Smooth muscle cell of the brain vasculature (primary cell): ENCODE measurements at places on chromosomes 3 and 15.

DNA sequence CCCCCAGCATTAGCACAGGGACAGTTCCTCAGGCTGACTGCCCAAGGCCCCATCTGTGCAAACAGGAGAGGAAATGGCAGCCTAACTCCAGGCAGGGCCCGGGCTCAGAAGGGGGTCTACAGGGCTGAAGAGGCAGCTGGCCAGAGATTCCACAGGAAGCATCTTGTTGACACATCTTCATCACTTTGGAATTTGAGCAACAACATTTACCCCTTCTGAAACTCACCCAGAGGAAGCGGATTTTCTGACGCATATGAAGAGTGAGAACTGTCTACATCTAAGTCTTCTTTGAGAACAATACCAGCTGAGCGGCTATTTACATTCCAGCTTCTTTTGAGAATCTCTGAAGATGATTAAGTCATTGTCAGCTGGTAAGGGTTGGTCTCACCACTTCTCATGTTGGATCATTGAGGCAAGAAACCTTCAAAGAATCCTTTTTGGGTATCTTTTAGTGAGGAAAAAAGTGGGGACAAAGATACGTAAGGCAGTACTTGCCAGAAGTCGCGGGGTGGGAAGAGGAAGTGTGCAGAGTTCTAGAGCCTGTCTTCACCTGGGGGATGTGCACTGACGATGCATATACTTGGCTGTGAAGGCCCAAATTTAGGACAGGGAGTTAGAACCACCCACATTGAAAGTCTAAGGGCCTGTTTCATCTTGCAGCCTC lies 25.4 kb upstream of the SRP14 start:
- peak; percentile 92 for DNase-seq

- no peak for DNase-seq
Observed at GRCh38 chr3:138465925-138466324, 31.5 kb downstream of the ESYT3 start.

GRCh38 chr3:106213954-106214353 lies 345.1 kb upstream of the CBLB start:
- DNase-seq = no peak

DNA sequence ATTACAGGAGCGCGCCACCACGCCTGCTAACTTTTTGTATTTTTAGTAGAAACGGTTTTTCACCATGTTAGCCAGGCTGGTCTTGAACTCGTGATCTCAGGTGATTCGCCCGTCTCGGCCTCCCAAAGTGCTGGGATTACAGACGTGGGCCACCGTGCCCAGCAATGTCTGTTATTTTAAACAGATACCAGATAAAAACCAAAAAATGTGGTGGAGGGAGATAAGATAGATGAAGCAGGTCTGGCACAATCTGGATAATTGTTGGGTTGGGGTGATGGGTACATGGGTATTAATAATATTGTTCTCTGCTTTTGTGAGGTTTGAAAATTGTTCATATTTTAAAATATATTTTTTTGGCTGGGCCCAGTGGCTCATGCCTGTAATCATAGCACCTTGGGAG lies 4.7 kb downstream of the RNF111 start:
- DNase-seq = no peak

- no peak for DNase-seq
Observed at GRCh38 chr3:48563382-48563918, at the start of gene UCN2. UCN2 (minus strand) TSS chr3:48563781; CDS start chr3:48563124, 657 bp downstream.

GRCh38 chr15:72203507-72203837 lies 5.9 kb upstream of the GRAMD2A start:
- DNase-seq = no peak

DNA sequence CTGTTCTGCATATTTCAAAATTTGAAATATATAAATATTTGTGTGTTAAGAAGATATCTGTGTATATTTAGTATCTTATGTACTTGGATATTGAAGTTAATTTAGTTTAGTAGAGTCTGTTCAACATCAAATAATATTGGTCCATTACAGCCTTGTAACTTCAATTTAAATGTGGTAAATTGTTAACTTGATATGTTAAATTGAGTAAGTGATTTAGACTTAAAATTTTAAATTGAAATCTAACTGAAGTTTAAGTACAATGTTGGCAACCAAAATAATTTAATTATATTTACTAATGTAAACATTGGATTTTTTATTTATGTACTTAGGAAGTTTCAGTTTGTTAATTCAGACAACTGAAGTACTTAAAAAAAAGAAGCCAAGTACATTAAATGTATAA lies 343.9 kb upstream of the DNAJC19 start:
- DNase-seq = no peak

GRCh38 chr15:38699633-38700230 lies 135.1 kb upstream of the RASGRP1 start:
- peak; percentile 37 for DNase-seq

- no peak for DNase-seq
Observed at GRCh38 chr3:70832089-70832833, 519.8 kb upstream of the MDFIC2 start.

DNA sequence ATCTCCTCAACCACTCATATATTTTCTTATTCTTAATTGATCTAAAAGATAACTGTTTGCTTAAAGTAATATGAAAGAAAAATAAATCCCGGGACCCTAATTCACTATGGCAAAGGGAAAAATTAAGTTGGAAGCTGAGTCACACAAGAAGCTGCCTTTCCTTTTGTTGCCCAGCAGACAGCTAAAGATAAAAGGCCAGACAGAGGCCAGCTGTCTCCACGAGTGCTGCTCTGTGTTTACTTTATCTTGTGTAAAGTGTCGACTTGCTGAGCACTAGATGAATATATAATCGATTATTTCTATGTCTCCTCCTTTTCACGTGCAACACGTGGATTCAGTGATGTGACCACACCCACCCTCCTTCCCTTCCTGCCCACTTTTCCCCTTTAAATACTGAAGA lies 52.8 kb upstream of the NSMCE3 start:
- no peak for DNase-seq

DNA sequence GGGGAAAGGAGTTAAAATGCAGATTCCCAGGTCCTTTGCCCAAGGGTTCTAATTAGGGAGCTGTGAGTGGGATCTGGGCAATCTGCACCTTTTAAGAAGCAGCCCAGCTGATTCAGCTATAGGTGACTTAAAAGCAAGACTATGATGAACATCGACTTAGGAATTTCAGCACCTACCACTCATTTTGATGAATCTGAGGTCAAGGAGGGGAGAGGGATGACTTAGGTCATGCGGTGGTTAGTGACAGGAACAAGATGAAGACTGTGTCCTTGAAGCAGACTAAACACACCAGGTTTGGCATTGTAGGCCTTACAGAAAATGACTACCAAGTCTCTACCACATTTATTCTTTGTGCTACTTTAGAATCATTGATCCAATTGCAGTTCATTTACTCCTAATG lies 196.3 kb downstream of the DTWD1 start:
- DNase-seq = no peak

- no peak for DNase-seq
Observed at GRCh38 chr3:45084361-45084760, 58.3 kb downstream of the CLEC3B start.

- DNase-seq = no peak
Observed at GRCh38 chr3:141278196-141279076, 46.8 kb downstream of the PXYLP1 start.

DNA sequence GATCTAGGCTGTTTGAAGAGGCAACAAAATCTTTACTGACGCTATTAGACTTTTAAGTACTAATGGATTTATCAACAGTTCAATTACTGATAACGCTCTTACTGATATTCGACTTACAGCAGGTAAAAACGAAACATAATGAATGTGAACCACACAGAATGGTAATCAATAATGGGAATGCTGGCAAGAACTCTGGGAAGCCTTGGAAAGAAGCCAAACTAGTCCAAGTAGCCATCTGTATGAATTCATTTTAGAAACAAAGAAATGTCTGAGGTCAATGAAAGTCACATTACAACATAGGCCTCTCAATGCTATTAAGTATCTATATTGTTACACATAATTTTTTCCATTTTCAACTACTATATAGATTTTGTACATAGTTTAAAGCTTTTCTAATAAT lies 130.0 kb downstream of the DMXL2 start:
- no peak for DNase-seq

DNA sequence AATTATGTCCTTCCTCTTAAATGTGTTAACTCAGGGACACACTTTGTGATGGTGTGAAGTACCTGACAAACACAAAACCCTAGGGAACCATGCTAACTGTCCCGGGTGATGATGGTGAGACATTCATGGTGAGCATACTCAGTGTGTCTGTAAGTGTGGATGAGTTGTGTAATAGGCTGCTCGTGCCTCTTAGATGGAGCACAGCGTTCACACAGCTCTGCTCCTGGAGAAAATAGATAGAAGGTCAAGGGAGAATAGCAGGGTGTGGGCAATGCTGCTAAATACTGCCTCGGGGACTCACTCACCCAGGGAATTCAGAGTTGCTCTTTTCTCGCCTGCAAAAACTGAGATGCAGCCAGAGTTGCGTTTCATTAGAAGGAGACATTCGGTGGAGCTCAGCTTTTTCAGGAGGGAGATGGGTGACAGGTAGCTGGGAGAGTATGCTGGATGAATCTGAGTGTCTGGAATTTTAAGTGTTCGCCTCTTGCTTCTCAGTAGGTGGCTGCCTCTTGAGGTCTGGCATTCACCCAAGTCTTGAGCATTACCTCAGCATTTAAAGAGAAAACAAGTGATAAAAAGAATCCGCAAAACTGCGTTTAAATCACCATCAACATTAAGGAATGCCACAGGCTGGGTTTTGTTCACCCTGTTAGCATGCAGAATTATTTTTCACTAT lies 813.2 kb downstream of the AGBL1 start:
- no peak for DNase-seq

GRCh38 chr3:54349691-54350090 lies 227.3 kb downstream of the CACNA2D3 start:
- DNase-seq = no peak

DNA sequence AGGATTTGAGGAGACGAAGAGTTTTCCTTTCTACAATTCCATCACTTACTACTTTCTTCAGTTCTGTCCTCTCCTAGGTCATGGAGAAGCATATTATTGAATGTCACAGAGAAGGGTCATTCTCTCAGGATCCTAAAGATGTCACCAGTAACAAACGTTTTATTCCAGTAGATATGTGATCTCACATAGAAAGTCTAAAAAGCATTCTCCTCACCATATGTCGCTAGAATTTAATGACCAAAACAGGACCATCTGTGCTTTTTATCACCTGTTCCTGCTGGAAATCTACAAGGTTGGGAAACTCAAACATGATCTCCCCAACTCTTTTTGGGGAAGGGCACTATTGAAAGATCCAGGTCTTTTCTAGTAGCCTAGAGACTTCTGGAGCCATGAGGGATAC lies 24.0 kb upstream of the FRMD5 start:
- no peak for DNase-seq

GRCh38 chr3:55296030-55296429 lies 191.1 kb downstream of the WNT5A start:
- no peak for DNase-seq

DNA sequence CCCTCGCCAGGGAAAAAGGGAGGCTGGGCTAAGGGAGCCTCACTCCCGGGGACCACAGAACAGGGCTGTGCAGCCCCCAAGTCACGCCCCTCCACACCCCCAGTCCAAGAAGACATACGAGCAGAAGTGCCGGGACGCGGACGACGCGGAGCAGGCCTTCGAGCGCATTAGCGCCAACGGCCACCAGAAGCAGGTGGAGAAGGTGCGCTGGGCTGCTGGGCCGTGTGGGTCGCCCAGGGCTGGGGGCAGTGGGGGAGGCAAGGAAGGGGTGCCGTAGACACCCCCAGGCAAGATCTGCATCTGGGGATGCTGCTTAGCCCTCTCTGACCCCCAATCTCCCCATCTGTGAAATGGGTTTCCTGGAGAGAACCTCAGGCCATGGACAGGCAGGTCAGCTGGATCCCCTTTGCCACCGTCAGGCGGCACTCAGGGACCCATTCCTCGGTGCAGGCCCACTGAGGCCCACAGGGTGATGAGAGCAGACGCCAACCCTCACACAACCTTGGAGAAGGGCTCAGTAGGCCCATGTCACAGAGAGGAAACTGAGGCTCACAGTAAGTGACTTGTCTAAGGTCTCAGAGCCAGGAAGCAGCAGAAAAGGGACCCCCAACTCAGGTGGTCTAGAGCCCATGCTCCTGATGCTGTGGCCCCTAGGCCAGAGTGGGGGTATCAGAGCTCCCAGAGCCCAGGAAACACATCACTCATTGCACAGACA lies 33.7 kb downstream of the PSTPIP1 start:
- no peak for DNase-seq

- no peak for DNase-seq
Observed at GRCh38 chr15:81222007-81222406, 25.3 kb downstream of the IL16 start.

DNA sequence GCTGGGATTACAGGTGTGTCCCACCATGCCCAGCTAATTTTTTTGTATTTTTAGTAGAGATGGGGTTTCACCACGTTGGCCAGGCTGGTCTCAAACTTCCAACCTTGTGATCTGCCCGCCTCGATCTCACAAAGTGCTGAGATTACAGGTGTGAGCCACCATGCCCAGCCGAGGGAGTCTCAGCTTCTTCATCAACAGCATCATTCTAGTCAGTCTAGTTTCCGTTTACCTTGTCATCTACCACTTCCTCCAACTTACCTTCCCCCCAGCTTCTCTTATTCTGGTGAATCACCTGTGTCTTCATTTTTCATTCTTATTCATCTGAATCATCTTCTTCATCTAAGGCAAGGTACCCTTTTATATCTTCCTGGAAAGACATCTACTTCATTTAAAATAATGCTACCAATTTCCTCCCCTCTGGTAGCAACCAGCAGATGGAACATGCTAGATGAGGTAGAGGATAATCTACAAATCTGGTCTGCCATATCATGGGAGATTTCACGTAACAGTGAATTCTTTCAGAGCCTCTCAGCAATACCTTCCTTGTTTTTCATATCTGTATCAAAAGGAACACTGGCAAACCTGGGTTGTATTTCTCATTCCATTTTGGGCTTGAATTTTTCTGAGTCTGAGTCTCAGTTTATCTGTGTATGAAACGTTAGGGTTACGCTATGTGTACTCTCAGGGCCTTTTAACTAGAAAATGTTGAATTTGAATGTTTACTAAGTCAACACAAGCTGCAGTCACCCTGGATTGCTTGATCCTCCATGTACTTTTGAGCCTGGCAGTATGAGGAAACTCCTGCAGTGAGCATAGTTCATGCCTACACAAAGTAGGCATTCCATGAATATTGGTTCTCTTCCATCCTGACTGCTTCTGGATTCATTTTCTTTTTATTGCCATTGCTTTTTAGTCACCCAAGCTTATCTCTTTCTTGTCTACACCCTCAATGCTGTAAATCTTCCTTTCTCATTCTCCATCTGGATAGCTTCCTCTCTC lies 16.8 kb downstream of the LPP start:
- DNase-seq = no peak

DNA sequence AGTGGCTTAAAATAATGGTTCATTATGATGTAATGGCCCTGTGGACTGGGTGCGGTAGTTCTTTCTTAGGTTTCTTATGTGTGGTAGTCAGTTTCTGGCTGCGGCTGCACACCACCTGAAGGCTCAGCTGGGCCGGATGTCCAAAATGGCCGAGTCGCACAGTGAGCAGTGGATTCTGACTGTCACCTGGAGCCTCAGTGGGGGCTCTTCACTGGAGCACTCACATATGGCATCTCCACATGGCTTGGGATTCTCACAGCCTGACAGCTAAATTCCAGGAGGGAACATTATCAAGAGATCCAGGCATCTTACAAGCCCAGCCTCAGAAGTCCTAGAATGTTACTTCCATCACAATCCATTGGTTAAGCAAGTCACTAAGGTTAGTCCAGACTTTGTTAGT lies 26.8 kb upstream of the ALDH1L1 start:
- no peak for DNase-seq

- DNase-seq = no peak
Observed at GRCh38 chr3:138950006-138950644, 3.1 kb downstream of the FOXL2NB start.

GRCh38 chr3:112561484-112561733 lies 353 bp downstream of the ATG3 start:
- no peak for DNase-seq
